NCI-H1105 treated with DMSO at 0.1 percent for 48 hours (cell line): ENCODE measurements at places on chromosomes 7 and 10.

DNA sequence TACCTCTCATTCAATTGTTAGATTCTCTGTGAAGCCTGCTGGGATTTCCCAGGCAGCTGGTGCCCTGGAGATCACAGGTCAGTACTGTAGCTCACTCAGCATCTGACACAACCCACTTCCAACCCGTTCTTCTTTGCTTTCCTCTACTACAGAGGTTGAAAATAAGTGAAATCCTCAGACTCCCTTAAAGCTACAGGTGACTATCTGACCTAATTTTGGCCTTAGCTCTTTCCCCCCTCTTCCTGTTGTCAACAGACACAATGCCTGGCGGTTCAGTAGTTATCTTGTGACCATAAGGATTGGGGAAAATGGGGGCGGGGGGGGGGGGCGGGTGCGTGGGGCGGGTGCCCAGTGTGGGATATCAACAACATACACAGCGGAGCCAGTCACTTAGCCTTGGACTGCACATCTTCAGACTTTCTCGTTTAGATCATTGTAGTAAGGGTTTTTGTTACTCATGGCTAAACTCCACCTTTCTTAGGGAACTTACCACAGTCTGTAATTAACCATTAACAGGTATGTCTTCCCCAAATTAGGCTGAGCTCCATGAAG is 37.8 kb downstream of the MTPN start:
- DNase-seq: no peak

DNA sequence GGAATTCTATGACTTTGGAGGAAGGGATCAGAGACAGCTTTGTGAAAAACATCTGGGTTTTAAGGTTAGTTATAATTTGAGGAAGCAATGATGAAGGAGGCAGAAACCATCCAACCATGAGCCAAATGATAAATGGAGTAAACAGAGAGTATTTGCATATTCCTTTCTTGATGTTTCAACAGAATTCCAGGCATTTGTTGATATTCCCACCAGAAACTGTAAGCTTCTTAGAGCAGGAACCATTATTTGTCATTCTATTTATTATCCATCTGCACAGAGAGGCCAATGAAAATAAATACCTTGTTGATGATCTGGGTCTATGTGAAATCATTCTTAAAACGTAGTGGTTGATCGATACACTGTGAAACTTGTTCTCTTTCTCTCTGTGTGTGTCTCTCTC is 715.3 kb downstream of the INHBA start:
- DNase-seq: no peak

GRCh38 chr7:27245124-27245797 is 2.7 kb downstream of the EVX1 start:
- DNase-seq: no peak

DNA sequence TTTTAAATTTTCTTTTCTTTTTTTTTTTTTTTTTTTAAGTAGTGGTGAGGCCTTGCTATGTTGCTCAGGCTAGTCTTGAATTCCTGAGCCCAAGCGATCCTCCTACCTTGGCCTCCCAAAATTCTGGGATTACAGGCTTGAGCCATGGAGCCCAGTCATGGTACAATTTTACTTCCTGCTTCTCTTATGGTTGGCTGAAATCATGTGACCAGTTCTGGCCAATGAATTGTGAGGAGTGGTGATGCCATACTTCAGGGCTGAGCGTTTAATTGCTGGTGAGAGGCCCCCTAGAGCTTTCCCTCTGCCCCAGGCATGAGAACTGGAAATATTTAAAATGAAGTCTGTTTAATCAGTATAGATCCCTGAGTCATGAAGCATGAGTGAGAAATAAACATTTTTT is 22.2 kb upstream of the BAIAP2L1 start:
- no peak for DNase-seq

DNA sequence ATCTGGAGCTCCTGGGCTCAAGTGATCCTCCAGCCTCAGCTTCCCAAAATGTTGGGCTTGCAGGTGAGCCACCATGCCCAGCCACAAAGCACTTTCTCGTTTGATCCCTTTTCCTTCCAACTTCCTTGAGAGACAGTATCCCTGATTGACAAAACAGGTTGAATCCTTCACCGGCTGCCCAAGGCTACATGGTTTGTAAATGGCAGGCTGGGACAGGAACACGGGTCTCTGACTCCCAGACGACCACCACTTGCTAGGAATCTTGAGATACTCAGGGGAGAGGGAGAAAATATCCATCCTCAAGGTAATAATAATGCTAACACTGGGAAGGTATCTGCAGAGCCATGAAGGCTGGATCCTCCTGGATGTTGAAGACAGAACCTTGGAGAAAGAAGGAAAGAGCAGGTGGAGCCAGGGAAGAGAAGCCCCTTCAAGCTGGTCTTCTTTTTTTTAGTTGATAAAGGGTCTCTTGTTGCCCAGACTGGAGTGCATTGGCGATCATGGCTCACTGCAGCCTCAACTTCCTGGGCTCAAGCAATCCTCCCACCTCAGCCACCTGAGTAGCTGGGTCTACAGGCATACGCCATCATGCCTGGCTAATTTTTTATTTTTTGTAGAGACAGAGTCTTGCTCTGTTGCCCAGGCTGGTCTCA is 19.8 kb downstream of the MMRN2 start:
- DNase-seq: no peak

DNA sequence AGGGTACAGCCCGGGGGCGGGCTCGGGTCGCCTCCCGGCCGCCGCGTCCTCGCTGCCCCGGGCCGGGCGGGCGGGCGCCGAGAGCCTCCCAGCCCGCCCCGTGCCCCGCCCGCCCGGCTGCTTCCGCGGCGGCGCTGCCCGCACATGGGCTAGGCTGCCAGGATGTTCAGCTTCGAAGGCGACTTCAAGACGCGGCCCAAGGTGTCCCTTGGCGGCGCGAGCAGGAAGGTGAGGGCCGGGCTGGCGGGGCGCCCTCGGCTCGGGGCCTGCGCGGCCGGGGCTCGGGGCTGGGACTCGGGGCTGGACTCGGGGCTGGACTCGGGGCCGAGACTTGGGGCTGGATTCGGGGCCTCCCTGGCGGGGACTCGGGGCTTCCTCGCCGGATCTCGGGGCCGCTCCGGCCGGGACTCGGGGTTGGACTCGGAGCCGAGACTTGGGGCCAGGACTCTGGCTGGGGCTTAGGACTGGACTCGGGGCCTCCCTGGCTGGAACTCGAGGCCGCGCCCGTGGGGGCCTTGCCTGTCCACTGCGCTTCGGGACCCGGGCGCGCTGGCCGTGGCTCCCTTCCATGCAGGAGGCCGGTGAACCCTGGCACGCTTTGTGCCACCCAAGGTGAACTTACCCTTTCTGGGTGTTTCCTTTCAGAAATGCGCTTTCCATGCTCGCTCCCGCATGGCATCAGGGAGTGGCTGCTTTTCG is 534 bp downstream of the UBE3C start:
- no peak for DNase-seq

DNA sequence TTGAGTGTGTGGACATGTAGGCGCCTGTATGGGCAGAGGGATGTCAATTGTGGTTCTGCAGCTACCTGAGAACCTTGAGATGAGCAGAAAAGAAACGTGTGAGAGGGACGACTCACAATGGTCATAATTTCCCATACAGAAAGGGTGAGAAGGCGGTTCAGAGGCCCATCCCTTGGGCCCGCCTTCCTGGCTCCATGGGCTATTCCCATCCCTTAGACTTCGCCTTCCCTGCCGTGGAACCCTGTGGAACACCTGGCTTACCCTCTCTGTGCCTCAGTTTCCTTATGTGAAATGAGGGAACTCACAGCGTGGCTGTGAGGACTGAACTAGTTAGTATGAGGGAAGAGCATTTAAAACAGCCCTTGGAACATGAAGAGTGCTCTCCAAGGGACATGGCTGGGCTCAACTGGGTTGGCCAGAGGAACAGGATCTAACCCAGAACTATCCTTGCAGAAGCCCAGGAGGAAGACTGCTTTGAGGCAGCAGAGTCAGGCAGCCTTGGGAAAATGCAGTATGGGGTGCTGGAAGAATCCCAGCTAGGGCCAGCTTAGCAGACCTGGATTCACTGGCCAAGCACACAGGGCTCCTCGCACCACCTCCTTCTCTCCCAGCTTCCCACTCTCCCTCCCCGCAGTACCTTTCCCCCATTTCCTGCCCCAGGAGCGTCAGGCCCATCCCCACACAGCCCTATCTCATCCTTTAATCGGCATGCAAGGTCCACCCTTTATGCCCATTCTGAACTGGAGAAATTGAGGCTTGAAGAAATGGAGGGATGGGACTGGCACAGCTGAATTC is 11.1 kb upstream of the ZMIZ1 start:
- DNase-seq: no peak

DNA sequence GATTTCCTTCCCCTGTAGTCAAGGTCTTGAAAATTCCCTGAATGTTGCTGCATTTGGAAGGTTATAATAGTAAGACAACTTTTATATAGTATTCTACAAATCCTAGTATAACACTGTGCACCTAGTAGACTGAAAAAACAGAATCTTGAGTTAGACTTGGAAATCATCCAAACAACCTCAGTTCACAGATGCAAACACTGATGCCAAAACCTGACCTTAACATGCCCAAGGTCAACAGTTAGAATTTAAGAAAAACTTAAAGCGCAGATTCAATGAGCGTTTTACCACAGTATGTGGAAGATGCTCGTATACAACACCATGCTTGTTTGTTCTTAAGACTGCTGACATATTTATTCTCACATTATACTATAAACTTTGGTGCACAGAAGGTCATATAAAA is 3.0 kb downstream of the PIP4K2A start:
- peak; percentile 16 for DNase-seq

DNA sequence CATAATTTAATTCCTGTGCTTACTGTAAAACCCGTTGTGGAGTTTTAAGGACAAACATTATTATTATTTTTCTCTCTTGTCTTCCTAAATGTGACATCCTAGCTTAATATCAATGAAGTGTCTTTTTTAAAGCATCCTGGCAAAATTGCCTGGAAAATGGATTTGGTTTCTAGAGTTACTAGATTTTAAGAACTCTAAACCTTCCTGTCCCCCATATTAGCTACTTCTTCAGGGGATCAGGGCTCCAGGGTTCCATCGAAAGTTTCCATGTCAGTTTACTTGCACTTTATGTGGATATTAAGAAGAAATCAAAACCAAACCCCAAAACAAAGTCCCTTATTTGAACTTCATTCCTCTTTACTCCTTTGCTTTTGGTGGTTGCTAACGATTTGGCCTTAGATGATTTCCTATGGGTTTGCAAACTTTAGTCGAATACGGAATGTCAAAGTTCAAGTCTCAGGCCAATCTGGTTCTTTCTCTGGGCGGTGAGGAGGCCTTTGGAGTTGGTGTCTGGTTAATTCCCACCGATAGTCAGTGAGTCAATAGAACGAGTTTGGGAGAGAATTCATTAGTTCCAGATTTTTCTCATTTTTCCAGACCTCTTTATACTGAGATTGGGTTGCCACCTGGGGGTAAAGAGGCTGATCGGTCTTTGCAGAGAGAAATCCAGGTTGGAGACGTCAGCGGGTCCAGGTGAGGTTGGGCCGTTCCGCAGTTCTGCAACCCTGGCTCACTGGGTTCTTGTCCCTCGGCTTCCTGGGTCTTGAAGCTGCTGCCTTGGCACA is 1.1 kb downstream of the CUX1 start:
- no peak for DNase-seq

DNA sequence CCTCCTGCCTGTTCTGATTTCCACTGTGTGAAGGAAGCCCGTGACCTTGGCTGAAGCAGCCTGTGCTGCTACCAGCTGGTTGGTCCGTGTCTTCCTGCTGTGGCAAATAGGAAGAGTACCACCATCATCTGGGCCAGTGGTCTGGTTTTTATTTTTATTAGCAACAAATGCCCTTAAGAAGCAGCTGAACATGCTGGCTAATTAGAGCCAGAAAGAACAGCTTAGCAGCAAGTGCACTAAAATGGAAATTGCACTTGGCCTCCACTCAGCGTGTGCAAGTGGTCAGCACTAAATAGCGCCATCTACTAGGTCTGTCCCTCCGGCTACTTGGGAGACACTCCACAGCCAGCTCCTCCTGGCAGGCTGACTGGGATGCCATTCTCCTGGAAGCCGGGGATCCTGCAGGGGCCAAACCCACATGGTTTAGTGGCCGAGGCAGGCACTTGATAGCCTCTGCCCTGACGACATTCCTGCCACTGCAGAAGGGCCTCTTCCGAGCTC is 690.3 kb upstream of the FOXK1 start:
- no peak for DNase-seq

- no peak for DNase-seq
These were observed 22.9 kb downstream of the SRPK2 start for GRCh38 chr7:105365541-105366534.

- no peak for DNase-seq
These were observed 129.1 kb downstream of the SUGCT start for GRCh38 chr7:40263752-40264390.

- DNase-seq: no peak
These were observed 628.7 kb upstream of the SEMA3D start for GRCh38 chr7:85815526-85815925.

GRCh38 chr7:140096459-140096858 is 33.7 kb upstream of the PARP12 start:
- no peak for DNase-seq

DNA sequence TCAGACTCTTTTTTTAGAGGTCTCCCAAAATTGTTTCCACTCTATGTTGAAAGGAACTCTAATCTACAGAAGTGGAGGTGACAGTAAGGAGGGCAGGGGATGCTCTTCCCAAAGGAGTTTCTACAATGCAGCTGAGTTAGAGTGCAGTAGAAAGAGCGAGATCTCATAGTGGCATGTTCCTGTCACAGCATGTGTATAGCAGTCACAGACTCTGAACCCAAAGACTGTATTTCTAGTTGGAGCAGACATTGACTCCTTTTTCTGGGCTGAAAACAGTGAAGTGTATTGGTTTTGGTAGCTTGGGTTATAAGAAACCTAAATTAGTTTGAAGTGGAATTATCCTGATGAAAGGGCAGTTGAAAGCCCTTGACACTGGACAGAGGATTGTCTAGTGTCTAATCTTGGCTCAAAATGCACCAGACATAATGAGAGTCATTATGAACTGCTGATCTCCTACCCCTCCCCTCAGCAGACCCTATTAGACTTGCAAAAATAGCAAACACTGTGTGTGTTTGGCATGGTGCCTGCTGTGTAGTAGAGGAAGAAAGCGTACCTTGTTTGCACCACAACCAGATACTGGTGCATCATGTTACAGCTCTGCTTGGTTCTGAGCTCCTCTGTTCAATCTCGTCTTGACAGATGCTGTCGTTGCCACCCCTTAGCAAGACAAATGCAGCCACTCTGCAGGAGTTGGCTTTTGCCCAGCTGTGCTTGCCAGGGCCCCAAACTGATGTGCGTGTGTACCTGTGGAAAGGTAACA is 336.0 kb downstream of the AUTS2 start:
- DNase-seq: peak; percentile 98

DNA sequence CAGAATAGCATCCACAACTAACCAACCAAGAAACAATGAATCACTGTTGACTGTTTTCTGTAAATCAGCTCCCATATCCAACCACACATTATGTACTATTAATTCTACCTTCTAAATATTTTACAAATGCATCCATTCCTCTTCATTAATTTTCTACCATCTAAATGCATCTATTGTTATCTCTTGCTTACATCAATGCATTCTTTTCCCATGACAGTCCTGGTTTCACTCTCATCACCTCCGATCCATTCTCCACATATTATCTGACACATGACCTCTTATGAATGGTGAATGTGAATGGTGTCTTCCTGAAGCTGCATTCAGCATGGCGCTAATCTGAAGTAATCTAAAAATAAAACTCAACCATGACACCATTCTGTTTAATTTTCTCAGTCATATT is 153.8 kb upstream of the CALCR start:
- DNase-seq: no peak
